ENCODE measurements at places on chromosomes 4 and X.

DNA sequence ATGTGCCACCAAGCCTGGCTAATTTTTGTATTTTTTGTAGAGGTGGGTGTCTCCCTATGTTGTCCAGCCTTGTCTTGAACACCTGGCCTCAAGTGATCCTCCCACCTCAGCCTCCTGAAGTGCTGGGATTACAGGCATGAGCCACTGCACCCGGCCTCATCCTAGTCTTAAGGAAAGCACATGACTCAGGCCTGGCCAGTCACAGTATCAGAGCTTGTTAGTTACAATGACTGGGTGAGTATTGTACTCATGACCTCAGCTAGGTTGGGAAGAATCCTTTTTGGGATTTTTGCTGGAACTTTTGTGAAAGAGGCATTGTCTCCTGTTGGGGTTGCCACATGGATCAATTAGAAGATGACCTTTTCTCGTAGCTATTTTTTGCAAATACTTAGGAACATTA is 292.8 kb downstream of the RAPGEF2 start:
- DNase-seq: no peak

DNA sequence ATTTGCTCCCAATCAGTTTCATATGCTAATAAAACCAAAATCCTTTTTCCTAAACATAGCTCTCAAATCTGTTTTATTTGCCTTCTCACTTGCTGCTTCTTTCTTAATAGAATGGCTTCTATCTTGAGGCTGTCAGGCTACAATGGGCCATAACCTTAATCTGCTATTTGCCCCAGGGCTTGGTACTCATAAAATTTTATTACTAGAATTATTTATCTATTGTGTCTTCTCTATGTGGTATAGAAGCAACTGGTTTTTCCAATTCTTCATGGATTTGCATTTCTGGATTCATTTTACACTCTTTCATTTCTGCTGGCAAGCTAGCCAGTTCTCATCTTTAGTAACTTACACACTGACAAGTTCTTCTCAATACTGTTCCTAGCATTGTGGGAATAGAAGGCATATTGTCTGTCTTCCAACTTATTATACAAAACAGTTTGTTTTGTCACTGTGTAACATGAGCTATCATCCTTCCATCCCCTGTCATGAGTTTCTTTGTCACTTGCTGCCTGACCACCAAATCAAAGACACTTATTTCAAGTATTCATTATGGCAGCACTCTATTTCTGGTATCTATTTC is 96.6 kb upstream of the KCNIP4 start:
- DNase-seq: no peak

DNA sequence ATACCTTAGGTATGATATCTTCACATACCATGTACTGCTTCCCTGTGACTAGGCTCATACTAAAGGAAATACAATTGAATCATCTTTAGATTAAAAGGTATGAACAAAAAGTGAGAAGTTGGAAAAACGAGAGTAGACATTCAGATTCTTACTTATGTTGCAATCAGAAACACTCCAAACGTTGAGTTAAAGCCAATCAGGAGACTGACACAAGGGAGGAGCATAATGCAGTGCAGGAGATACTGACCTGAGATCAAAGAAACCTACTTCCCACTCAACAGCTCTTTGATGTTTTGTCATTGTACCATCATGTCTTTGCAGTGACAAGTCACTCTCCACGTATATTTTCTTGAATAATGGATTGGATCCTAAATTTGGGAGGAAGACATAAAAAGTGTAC is 8.9 kb upstream of the PCDH18 start:
- no peak for DNase-seq

DNA sequence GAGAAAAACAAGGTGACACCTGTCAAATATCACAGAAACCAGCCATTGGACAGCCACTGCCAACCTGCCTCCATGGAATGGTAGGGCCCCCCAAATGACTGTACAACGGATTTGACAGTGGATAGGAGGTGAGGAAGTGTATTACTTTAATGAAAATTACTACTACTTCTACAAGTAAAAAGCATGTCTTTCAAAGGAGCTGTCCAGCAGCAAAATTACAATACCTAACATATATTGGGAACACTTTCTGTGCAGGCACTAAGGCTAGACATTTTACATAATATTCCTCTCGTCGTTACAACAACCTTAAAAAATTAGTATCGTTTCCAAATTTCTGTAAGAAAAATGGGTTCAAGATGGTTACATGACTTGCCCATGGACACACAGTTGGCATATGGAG is 14.9 kb downstream of the PPP3CA start:
- DNase-seq: no peak

DNA sequence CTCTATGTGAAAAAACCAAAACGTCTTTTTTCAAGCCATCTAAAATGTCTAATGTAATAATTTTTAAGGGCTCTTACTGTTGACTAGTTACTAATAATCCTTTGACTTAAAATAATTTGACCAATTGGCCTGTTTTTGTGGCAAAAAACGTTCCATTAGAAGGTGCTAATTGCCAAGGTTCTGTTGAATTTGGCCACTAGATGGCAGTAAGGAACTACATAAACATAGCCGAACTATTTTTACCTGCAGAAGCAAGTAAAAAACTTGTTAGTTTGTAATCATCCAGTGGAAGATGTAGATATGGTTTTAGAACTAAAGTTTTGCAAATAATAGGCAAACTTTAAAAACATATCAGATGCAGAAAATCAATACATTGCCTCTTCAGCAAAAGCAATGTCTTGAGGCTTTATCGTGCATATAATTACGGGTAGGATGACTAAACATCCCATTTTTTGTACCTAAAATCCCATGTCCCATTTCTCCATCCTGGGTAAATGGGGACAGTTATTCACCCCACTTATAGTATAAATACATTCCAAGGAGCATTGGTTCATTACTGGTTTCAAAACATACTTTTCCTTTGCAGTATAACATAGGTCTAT is 57.6 kb downstream of the PROM1 start:
- DNase-seq: peak; percentile 82

DNA sequence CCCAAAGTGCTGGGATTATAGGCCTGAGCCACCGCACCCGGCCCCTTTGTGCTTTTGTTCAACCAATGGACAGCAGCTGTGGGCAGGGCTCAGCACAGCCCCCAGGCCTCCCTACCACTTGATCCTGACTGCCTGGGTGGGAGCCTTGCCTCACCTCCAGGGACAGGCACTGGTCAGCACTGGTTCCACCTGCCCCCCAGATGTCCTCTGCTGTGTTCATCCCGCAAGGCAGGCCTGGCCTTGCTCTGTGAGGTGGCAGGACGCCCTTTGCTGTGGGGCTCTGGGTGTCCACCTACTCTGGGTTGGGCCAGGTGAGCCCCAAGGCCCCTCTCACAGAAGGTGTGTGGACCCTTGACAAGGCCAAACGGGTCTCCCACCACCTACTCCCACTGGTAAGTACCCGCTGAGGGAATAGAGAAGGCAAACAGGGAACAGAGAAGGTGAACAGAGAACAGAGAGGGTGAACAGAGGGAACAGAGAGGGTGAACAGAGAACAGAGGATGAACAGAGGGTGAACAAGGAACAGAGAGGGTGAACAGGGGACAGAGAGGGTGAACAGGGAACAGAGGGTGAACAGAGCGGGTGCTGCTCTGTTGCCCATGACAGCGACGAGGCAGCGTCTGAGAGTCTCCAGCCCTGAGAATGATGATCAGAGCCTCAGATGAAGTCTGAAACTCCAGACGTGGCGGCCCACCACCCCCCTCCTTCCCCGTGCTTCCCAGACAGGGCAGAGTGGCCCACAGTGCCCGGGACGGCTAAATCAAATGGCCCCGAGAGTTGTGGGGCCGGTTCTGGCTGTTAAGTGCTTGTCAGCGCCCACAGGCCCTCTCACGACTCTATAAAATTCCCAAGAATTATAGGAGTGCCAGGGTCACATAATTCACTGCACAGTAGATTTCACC is 55.0 kb upstream of the NKX1-1 start:
- DNase-seq: no peak

DNA sequence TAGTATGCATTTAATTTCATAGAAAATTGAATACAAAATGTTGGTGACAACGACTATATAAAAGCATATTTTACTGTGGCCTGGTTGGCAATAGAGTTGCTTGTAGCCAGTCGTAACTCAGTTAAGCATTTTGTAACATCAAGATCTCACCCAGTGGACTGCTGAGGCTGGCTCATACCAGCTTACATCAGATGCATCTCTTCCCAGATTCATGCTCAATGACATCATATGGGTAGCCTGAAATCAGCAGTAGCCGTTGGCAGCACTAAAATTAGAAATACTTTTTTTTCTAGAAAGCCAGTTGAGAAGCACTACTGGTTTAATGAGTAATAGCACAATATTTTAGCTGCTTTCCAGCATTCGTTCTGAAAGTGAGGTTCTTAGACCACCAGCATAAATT is 341.2 kb downstream of the TECRL start:
- DNase-seq: no peak

DNA sequence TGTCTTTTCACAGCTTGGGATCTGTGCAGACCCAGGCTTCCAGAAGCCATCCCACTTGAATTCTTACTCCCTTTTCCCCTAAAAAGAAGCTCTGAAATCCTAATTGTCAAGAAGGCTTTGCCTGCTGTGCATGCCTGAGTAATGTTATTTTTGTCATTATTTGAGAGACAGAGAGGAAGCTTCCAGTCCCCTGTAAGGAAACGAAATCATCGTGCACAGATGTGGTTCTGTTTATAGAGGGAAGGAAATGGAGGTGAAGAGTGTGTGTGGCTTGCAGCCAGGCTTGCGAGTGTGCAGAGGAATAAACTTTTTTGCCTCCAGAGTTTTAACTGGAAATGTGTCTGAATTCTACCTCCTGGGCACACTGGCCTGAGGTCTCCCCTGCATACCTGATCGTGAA is 70.2 kb downstream of the TBL1X start:
- no peak for DNase-seq

DNA sequence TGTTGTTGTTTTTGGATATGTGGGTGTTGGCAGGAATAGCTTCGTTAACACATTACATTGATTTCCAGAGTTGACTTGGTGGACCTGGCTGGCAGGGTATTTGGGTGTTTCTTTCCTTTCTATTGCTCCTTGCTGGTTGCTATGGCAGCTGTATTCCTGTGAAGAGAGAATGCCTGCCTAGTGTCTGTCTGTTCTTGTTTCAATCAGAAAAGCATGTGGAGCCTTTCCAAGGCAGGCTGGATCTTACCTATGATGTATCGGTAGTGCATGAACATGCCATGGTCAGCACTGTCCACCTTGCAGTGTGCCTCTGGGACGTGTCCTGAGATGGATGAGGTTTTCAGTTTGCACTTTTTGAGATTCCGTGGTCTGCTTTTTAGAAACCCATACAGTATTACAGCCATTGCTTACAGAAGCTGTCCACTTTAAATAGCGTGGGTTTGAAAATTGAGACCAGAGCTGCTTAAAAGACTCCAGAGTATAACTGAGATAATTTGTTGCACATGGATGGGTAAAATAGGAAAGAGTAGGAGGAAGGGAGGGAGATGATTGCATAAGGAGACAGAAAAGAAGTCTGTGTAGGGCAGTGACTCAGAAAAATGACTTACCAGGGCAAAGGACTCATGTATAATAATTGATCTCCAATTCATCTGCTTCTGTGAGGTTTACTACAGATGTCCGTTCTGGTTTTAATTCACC is 20.0 kb upstream of the AADAT start:
- DNase-seq: peak; percentile 30

DNA sequence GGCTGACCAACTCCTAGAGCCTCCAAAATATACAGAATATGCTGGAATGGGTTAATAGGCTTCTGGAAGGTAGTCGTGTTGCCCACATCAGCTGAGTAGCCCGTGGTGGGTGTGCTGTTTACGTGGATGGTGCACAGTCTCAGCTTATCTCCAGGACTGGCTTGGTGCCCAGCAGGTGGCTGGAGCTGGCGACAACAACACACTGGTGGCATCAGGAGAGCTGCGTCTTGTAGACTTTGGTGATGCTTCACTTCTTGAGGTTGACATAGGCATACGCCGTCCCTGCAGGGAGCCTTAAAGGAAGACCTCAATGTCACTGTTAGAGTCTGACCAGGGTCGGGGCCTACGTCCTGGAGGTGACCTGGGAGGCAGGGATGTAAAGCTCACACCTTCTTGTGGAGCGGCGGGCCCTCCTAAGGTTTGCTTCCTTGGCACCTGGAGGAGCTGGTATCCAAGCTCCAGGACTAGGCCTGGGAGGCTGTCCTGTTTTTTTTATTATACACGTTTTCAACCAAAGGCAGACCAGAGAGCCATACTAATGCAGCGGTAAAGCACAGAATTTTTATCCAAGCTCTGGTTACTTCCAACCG is 26.5 kb upstream of the RBMX start:
- DNase-seq: no peak

DNA sequence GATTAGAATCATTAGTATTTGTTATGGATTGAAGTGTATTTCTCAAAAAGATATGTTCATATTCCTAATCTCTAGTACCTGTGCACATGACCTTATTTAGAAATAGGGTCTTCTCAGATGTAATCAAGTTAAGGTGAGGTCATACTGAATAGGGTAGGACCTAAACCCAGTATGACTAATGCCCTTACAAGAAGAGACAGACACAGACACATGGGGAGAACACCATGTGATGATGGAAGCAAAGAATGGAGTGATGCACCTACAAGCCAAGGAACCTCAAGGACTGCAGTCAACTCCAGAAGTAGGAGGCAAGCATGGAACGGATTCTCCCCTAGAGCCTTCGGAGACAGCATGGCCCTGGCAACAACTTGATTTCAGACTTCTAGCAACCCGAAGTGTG is 31.4 kb downstream of the OTUD4 start:
- DNase-seq: no peak

- DNase-seq: peak; percentile 42
Observed at GRCh38 chr4:140028676-140029517, 125.1 kb downstream of the MAML3 start.

- DNase-seq: peak; percentile 27
Observed at GRCh38 chr4:5780831-5781480, 70.0 kb downstream of the EVC start.

- peak; percentile 80 for DNase-seq
Observed at GRCh38 chr4:48247142-48247877, 22.3 kb downstream of the TEC start.

- DNase-seq: no peak
Observed at GRCh38 chr4:176084769-176085168, 19.1 kb downstream of the WDR17 start.

DNA sequence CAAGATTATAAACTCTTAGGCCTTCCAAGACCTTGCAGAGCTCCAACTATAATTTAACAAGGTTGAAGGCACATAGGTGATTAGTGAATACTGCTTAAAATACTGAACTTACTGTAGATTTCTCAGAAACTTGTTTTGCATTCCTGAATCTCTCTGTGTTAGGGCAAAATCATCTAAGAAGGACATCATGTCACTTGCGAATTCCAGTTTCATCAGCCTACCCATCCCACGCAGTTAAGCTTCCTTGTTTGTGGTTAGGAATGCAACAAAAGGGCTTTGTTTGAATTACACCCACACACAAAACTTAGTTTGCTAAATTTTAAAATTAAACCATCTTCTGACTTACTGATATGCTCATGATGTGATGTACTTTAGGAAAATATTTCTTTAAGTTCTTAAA is 174.0 kb downstream of the SOWAHB start:
- DNase-seq: peak; percentile 75

DNA sequence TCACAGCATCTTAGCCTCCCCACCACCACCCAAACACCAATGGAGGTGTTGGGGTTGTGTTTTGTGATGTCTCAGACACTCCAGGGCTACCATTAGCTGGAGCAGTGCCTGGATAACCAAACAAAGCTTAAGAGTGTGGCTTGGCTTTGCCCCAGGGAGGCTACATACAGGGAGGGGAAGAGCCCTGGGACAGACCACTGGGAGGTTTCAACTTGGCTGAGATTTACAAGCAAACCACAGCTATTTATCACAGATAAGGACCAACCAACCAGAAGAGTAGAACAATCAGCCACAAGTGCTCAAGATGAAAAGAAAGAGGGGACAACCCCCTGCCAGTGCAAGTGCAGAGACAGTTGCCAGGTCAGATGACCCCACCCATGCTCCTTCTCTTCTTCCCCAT is 24.1 kb downstream of the SOX3 start:
- DNase-seq: no peak
